Stimulated activated naive CD4-positive, alpha-beta T cell treated with Interleukin-2 at 50 U/mL for 16 hours (primary cell): ENCODE measurements at places on chromosomes 6 and 20.

DNA sequence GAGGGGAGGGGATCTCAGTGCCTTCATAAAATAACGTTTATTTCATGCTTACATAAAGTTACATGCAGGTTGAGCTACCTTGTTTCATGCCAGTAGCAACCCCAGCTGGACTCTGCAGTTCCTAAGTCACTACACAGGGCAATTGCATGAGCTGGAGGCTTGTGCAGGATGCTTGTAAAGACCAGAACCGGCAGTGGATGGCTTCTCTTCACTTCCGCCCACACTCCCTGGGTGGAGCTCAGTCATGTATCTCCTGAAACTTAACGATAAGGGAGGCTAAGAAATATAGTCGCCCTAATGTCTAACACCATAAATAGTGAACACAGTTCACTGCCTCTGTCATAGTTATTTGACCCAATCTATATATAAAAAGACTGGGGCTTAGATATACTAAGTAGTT lies 99.4 kb upstream of the RAB32 start:
- no peak for DNase-seq

DNA sequence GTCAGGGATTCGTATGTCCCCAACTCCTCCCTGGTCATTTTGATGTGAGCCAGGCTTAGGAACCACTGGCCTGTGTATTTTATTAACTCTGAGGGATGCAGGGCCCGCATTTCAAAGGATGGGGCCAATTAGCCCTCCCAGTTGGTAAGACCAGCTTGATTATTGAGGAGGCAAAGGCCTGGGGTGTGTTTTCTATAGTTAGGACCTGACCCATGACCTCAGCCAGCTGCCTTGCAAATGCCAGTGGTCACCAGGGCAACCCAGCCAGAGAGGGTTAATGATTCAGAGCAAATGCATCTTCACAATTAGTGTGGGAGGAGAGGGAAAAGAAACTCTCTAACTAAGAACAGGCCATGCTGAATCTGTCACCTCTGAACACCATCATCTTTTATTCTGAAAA lies 835.4 kb downstream of the MAFB start:
- no peak for DNase-seq

GRCh38 chr6:21804941-21805610 lies 211.5 kb downstream of the SOX4 start:
- DNase-seq, result no peak

GRCh38 chr6:161300823-161301222 lies 27.0 kb upstream of the AGPAT4 start:
- DNase-seq, result no peak

GRCh38 chr6:75201021-75201420 lies 4.8 kb downstream of the COL12A1 start:
- DNase-seq, result no peak

- DNase-seq, result no peak
Observed at GRCh38 chr20:48454671-48455490, 372.9 kb downstream of the PREX1 start.

GRCh38 chr6:56347526-56347925 lies 100.1 kb upstream of the COL21A1 start:
- DNase-seq, result no peak

DNA sequence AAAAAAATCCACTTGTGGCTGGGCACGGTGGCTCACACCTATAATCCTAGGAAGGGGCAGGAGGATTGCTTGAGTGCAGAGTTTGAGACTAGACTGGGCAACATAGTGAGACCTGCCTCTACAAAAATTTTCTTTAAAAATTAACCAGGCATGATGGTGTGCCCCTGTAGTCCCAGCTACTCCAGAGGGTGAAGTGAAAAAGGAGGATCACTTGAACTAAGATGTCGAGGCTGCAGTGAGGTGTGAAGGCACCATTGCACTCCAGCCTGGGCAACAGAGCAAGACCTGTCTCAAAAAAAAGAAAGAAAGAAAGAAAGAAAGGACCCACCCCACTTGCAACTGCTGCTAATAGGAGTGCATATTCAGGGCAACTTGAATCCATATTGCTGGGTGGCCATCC lies 13.7 kb upstream of the SNX3 start:
- no peak for DNase-seq

GRCh38 chr6:132252113-132252512 lies 149.2 kb downstream of the MOXD1 start:
- no peak for DNase-seq

DNA sequence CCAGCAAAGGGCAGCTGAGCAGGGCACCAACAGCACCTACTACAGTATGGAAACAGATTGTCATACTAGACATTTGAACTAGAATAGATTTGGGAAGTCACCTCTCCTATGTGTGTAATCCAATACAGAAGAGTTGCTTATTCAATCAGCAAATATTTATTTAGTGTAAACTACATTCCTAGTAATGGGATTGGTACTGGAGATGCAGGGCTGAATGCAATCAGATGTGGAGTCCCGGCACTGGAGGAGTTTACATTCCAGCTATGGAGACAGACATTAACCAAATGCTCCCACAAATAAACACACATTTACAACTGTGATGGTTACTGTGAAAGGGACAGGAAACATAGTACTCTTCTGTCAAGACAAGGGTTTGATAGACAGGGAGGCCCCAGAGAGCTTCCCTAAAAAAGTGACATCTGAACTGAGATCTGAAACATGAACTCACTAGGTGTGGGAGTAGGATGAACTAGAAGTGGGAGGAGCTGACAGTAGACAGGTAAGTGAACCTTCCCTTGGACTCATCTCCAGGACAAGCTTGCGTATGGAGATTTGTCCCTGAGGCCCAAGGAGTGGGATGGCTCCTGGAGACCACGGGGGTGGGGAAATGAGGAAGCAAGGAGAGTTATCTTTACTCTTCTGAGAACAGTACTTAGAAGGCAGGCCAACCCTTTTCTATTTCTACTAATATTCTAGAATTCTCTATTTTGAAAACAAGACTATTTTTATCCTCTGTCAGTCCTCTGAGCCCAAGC lies 420.5 kb downstream of the MAFB start:
- DNase-seq, result no peak

DNA sequence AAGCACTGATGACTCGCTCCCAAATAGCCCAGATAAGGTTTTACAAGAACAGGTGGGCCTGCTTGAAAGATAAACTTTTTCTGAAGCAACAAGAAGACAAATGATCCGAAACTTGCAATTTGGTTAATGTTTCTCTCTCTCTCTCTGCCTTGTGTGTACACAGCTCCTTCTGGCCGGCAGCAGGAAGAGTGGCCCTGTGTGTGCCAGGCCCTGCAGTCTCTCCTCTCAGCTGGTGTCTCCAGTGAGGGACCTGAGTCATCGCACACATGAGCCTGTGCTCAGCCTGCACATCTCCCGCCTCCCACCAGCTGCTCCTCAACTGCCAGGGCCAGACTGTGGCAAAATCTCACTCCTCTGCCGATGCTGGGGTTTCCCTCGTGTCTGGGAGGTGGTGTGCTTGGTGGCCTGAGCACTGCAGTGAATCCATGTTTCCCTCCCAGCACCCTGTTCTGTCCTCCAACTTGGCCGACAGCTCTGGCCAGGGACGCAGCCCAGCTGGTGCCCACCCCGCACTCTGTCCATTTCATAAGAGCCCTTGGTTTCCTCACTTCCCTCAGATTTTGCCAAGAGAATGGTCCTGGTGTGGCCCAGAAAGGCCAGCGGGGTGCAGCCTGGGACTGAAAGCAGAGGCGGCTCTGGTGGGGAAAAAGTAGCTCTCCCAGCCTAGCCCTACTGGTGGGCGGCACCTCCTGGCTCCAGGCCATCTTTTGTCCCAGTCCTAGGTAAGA lies 49.4 kb downstream of the ERMARD start:
- no peak for DNase-seq

DNA sequence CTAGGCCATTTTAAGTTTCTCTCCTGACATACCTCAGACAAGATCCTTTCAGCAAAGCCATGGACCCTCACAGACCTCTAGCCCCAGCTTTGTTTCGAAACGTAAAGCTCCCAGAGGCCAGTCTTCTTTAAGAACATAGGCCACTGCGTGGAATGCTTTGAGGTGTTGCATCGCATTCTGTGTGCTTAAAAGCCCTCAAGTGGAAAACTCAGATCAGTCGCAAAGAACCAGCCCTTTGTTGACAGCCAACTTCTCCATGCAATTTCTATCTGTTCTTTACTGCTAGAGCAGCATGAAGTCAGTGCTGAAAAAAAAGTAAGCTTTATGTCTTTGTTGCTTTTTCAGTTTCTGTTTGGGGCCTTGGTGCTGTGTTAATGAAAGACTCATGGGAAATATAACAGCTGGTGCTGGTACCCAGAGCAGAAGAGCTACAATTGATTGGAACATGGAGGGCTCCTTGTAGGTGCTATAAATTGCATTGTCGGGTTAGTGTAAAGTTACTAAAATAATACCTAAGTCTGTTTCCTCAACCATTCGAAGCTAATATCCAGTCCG lies 142.6 kb downstream of the MAP3K7 start:
- DNase-seq, result no peak

DNA sequence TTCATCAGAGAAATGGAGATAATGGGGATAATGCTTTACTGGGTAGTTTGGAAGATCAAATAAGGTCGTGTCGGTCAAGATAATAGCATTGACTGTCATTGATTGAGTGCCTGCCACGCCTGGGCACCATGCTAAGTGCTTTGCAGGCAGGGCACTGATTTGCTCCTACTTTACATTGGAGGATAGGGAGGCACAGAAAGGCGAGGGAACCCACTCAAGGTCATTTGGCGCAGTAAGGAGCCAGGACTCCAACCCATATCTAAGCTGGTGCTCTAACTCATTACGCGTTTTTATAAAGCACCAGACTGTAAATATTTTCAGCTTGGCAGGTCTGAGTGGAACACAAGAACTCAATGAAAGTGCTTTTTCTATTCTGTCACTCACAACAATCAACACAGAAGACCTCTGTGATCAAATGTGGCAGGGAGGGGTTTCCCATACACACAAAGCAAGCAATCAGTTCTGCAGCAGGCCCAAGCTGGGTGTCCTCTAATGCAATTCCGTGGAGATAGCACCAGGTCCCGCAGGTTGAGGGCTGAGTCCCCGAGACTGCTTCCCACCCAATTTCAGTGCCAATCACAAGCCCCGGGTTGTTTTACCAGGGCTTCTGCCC lies 373.6 kb downstream of the CDH26 start:
- no peak for DNase-seq

DNA sequence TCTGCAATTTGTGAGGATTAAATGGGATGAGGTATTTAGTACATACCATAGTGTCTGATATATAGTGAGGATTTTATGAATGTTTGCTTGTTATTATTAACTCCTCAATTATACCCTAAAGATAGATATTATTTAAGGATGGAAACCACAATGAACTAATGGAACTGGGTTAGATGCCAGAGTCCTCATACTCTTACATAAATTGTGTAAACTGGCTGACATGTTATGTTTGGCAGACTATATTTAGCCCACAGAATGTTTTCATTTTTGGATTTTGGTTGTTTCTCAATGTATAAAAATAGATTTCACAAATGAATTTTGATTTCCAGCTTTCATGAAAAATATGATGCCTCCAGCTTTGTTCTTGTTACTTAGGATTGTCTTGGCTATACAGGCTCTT lies 37.6 kb downstream of the HTR1B start:
- no peak for DNase-seq

- DNase-seq, result no peak
Observed at GRCh38 chr6:169288591-169288990, 34.9 kb upstream of the THBS2 start.

- DNase-seq, result no peak
Observed at GRCh38 chr20:45044084-45044573, 56.8 kb downstream of the KCNS1 start.

GRCh38 chr6:56162081-56162480 lies 85.3 kb downstream of the COL21A1 start:
- DNase-seq, result no peak

DNA sequence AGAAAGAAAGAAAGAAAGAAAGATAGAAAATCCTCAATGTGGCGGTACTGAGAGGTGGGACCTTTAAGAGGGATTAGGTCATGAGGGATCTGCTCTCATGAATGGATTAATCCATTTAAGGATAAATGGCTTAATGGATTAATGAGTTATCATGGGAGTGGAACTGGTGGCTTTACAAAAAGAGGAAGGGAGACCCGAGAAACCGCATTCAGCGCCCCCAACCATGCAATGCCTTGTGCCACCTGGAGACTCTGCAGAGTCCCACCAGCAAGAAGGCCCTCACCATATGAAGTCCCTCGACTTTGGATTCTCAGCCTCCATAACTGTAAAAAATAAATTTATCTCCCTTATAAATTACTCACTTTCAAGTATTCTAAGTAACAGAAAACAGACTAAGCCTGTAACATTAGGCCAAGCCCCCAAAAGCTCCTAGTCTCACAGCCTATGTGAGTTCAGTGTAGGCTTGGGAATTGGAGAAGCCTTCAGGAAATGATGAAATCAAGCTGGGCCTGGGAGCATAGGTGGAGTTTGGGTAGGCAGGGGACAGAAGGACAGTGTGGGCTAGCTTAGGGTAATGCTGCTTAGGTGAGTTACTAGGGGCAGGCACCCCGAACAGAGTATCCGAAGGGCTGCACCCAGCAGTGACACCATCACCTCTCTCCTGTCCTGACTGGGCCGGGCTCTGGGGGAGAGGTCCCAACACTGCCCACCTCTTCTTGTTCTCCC lies 36.2 kb upstream of the RNF24 start:
- DNase-seq, result no peak

- peak; percentile 94 for DNase-seq
Observed at GRCh38 chr6:31541658-31542521, at the start of gene DDX39B. Gene DDX39B (minus strand): TSS chr6:31542003. CDS start chr6:31540532, 1,471 bp downstream.

DNA sequence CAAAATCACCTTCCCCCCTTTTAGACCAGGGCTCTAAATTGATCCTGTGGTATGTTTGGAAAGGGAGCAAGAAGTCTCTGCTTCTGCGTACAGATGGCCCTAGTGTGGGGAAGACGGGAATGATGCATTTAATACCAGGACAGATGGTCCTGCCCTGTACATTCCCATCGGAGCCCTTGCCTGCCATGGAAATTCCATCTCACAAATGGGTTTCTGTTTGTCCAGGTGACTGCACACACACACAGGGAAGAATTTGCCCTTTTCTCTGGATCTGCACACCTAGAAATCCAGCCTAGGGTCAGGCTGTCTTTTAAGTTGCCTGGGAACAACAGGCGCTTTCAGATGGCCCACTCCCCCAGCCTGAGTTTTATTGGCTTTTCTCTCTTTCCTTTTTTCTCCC lies 1.3 kb downstream of the MAS1 start:
- no peak for DNase-seq

GRCh38 chr6:107550241-107550840 lies 60.4 kb downstream of the SOBP start:
- no peak for DNase-seq

DNA sequence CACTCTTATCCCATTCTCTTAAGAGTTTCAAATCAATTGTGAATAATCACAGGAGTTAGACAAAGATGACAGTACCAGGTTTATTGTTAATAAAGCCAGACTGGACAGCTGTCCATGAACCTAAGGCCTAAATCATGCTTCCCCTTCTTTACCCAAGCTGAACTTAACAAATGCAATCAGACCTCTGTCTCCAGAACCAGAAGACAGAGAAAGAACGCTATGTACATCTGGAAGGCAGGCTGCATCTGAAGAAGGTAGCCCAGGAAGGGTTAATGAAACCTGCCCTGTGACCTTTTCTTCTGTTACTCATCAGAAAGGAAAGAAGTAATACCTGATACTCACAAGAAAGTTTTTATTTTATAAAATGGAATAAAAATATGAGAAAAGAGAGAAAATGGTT lies 118.6 kb downstream of the EYA4 start:
- DNase-seq, result no peak

- DNase-seq, result peak; percentile 19
Observed at GRCh38 chr6:83430611-83431544, at the start of gene ME1. Gene ME1 (minus strand): TSS chr6:83431051. CDS start chr6:83430954, 97 bp downstream.

GRCh38 chr6:48825501-48826151 lies 637.4 kb downstream of the MMUT start:
- DNase-seq, result no peak

- DNase-seq, result no peak
Observed at GRCh38 chr20:63265891-63266515, 6.6 kb upstream of the ARFGAP1 start.

GRCh38 chr20:50592282-50593004 lies 82.3 kb downstream of the PTPN1 start:
- no peak for DNase-seq
